Stimulated activated CD4-positive, alpha-beta T cell treated with anti-CD3 and anti-CD28 coated beads, Interleukin-1b, Interleukin-23, amount 100 ng/mL, for 1 hour (primary cell): ENCODE measurements at places on chromosomes 6 and 20.

DNA sequence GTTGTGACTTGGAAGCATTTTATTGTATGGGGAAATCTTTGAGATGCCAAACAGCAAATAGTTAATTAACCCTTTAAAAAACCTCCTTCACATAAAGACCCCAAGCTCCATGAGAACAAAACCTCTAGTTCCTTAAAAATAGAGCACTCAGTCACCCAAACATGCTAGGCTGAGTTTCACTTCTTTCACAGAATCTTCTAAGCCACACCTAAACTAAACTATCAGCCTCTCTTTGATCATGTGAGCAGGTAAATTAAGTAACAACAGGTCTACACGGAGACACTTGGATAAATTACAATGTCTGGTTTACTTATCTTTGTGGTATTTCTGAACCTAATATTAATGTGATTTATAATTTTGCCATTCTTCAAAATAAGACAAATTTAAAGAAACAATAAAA, 205.2 kb upstream of the MARCKS start:
- no peak for DNase-seq

DNA sequence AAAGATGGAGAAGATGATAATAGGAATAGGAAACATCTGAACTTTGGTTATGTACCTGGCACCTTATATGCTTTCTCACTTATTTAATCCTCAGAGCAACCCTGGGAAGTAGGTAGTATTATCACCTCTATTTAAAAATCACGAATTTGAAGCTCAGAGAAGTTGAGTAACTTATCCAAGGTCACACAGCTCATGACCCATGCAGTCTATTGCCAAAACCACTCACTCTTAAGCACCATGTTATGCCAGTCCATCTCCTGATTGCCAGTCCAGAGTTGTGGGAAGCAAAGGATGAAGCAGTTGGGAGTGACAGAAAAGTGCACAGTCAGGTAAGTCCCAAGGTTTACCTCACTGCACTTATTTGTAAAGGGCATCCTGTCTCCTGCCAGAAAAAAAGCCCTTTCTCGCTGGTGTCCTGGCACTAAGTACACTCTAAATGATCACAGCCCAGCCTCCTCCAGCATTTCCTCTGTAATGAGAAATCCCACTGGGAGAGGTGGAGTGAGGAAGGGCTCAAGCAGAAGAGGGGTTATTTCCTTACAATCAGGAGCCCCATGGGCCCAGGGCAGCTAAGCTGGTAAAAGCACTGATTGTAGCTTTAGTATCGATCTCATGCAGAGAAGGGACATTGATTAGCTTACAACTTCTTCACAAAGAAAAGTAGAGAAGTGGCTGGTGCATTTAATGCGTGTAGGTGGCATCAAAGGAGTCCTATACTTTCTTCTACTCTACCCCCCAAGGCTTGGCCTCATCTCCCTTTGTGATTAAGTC, 21.3 kb upstream of the SCGN start:
- DNase-seq: no peak

DNA sequence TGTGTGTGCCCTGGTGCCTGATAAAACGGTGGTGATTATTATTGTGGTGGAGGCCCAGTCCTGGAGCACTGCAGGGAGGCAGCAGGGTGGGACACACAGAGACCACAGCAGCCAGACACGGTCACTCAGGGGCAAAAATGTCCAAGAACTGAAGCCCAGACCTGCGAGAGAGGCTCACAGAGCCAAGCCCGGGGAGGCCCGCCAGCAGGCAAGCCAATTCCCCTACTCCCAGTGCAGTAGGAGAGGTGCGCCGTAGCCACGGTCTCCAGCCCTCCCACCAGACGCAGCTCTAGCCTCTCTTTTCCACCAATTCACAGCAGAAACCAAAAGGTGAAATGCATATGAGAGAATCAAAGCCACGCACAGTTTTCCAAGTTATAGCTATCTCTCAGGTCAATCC, 179.4 kb upstream of the TAB2 start:
- DNase-seq: no peak

DNA sequence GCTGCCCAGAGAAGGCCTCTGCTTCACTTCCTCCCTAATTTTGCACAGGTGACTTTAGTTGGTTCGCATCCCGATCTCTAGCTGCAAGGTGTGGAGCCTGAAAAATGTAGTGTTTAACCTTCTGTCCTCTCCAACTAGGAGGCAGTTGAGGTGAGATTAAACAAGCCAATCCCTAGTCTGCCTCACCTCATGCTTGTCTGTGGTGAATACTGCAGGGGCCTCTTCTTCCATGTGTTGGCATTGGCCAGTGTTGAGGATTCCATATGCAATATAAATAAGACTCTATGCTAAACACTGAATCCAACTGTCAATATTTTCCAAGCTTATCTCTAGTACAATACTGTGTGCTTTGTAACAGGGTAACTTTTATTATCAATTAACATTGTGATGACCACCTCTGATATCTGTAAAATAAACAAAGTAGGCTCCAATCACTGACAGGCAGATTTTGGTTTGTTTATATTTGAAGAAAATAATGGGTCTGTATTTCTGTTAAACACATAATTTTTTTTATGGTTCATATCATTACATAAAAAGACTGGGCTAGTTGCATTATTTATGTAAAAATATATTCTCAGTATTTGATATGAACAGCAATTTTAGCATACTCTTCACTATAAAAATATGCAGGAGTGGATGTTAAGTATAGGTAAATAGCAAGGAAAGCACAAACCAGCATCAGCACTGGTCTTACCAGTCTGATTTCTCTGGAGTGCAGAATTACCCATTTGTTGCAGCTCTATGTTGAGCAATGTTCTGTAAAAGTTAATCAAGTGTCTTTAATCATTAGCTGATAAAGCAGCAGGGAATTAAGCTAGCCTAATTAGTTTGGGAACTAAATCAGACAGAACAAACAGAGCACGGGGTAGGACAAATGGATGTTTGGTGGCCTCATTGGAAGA, 74.0 kb downstream of the ANKRD6 start:
- DNase-seq: no peak

GRCh38 chr6:41406728-41407489, 71.5 kb downstream of the NCR2 start:
- DNase-seq: no peak

- no peak for DNase-seq
Observed at GRCh38 chr6:167697316-167697715, 129.4 kb upstream of the AFDN start.

DNA sequence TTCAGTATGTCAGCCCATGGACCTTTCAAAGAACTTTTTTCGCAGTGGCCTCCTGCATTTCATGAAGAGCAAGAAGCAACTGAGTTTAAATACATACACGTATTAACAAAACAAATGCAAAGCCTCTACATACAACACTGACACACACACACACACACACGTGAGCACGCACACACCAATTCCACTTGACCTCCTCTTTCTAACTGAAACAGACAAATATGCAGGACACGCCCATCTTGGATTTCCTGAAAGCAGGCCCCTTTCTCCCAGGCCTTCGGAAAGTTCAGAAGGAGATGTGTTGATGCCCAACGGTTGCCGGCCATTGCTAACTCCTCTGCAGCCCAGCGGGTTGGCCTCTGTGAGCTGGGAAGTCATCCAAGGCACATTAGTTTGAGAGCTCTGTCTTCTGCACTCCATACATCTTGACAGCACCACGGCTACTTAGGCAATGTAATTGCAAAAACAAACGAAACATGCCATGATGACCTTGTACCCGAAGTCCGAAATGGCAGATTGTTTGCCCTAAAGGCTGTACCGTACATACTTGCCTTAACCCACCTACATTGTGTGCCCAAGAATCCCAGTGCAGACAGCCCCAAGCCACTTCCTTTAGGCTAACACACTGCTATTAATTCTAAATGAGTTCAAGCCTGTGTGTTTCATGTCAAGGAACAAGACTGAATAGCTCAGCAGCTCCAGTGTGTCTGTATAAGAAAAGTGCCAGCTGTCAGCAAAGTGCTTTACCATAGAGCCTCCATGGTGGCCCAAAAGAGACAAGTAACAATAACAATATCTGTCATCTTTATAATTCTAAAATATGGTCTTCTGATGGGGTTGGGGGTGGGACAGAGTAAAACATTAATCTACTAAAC, 138.8 kb upstream of the RNF217 start:
- no peak for DNase-seq

- no peak for DNase-seq
Observed at GRCh38 chr6:42049116-42049809, 1.1 kb upstream of the TAF8 start.
